ENCODE measurements at places on chromosomes 16 and 17. TPM values are rescaled to one million over a fixed set of nuclear protein-coding genes. Genes with fewer than 3 reads are reported as not detected.

The BICDL2 gene
- total RNA-seq = not detected

The PRSS53 gene
- 0.15 TPM for total RNA-seq

DNA sequence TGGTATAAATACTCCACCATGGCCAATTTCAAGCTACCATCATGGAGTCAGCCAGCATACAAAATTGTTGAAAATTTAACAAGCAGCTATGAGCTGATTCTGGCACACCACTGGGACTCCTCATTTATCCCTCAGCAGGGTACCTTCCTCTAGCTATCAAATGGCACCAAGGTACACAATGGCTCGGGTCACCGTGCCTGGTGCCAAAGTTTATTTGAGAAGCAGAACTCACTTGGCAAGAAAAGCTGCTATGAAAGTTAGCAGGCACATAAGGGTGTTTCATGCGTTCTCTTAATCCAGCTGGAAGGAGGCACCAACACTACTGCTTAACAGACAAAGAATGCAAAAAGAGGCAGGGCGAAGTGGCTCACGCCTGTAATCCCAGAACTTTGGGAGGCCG lies 51.6 kb downstream of the IKZF3 start:
- no peak for DNase-seq
- H3K4me3 ChIP-seq = no peak overlapping the region
- no peaks in the 10 kb centered on the region for H3K36me3 ChIP-seq
- no peaks in the 10 kb centered on the region for H3K4me1 ChIP-seq

GRCh38 chr16:29876217-29876593 lies 13.2 kb upstream of the CDIPT start:
- DNase-seq = no peak
- H3K27me3 ChIP-seq = peaks cover 2% of the 10 kb centered on the region
- no peak overlapping the region for H3K27ac ChIP-seq
- H3K4me3 ChIP-seq = no peak overlapping the region
- no peaks in the 10 kb centered on the region for H3K36me3 ChIP-seq
- no peaks in the 10 kb centered on the region for H3K4me1 ChIP-seq

GRCh38 chr17:7676533-7676932 lies 10.8 kb downstream of the TP53 start:
- H3K4me3 ChIP-seq = no peak overlapping the region
- H3K36me3 ChIP-seq = peaks cover 42% of the 10 kb centered on the region
- no peaks in the 10 kb centered on the region for H3K4me1 ChIP-seq
- DNase-seq = no peak

DNA sequence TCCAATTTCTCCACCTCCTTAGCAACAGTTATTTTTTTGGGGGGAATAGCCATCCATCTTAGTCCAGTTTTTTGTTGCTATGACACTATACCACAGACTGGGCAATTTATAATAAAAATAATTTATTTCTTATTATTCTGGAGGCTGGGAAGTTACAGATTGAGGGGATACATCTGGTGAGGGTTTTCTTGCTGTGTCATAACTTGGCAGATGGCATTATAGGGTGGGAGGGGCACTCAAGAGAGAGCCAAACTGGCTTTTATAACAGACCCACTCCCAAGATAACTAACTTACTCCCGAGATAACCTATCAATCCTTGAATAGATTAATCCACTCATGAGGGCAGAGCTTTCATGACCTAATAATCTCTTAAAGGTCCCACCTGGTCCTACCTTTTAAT lies 84.2 kb downstream of the ABCA8 start:
- H3K4me1 ChIP-seq = no peaks in the 10 kb centered on the region
- H3K27me3 ChIP-seq = no peaks in the 10 kb centered on the region
- H3K27ac ChIP-seq = no peak overlapping the region
- no peak overlapping the region for H3K4me3 ChIP-seq

GRCh38 chr16:19356024-19356952 lies 61.4 kb upstream of the TMC5 start:
- DNase-seq = no peak
- no peaks in the 10 kb centered on the region for H3K4me1 ChIP-seq
- H3K27ac ChIP-seq = no peak overlapping the region

- H3K36me3 ChIP-seq = no peaks in the 10 kb centered on the region
- no peaks in the 10 kb centered on the region for H3K27me3 ChIP-seq
- no peak overlapping the region for H3K4me3 ChIP-seq
- DNase-seq = no peak
- no peaks in the 10 kb centered on the region for H3K4me1 ChIP-seq
- no peak overlapping the region for H3K27ac ChIP-seq
Measured at GRCh38 chr17:47643116-47643515, 6.6 kb upstream of the KPNB1 start.

GRCh38 chr16:25034911-25035310 lies 19.7 kb upstream of the ARHGAP17 start:
- DNase-seq = no peak
- no peaks in the 10 kb centered on the region for H3K27me3 ChIP-seq
- H3K36me3 ChIP-seq = no peaks in the 10 kb centered on the region
- H3K27ac ChIP-seq = no peak overlapping the region
- peaks cover 12% of the 10 kb centered on the region for H3K4me1 ChIP-seq
- H3K4me3 ChIP-seq = no peak overlapping the region

GRCh38 chr17:57521606-57522005 lies 223.5 kb downstream of the CCDC182 start:
- no peak overlapping the region for H3K4me3 ChIP-seq
- H3K27ac ChIP-seq = peak overlapping the region; percentile 14
- no peak for DNase-seq
- no peaks in the 10 kb centered on the region for H3K4me1 ChIP-seq

GRCh38 chr17:73566905-73567782 lies 77.1 kb downstream of the SDK2 start:
- DNase-seq = no peak
- no peak overlapping the region for H3K4me3 ChIP-seq
- H3K27ac ChIP-seq = no peak overlapping the region
- H3K4me1 ChIP-seq = no peaks in the 10 kb centered on the region

DNA sequence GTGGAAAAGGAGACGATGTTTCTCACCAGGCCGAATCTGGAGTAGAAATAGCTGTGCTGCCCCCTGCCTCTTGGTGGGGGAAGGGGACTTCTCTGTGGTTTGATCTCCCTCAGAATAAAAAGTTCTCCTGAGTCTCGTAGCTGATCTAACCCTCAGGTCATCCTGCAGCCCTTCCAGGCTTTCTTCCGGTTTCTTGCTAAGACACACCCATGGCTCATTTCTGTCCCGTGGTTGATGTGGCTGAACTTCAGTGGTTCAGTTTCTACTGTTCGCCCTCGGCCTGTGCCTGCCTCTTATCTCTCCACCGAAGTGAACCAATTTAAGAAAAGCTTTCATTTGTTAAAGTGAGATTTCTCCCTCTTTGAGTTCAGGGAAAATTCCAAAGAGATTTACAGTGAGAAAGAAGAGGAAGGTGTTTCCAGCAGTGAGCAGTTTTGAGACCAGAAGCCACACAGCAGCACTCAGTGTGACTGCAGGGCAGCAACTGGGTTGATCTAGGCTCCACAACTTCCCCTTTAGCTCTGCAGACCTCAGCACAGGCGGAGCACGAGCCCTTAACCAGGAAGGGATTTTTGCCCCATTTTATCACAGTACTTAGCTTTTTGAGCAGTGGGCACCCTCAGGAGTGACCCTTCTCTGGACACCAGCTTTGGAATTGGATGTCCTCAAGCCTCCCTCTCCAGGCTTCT lies 34.9 kb upstream of the CACNG5 start:
- no peaks in the 10 kb centered on the region for H3K36me3 ChIP-seq
- no peaks in the 10 kb centered on the region for H3K4me1 ChIP-seq
- no peak overlapping the region for H3K4me3 ChIP-seq
- no peaks in the 10 kb centered on the region for H3K27me3 ChIP-seq
- DNase-seq = no peak
